C1 segment of cervical spinal cord (tissue), 14 donors: ENCODE measurements at places on chromosomes 3 and 15.

DNA sequence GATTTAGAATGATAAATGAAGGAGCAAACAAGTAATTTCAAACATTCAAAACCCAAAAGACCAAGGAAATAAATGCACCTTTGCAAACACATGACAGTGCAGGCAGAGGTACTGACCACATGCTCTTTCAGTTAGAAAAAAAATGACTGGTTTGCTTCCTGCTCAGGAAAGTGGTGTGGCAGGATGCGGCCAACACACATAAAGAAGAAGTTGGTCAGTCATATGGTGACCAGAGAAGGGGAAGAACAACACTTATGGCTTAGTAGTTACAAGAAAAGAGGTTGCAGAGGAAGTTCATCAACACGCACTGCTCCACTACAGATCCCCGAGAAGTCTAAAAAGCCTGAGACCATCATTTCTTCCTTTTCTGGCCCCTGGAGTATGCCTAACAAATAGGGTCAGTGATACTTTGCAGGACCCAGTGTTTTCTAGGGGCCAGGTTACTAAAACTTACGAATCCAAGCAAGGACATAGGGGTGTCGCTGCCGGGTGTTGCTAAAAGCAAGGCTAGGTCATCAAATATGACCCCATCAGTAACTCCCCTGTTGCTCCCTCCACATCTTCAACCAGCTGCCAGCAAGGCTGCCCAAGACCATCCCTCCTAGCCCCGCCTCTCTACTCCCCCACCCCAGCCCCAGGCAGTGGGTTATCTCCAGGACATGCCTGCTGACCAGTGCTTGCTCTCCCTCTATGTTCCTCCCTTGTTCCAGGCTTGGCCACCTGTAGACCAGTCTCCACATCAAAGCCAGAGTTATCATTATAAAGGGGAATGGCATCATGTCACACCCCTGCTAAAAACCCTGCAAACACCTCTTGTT is 11.2 kb downstream of the ATP8B4 start:
- no peak for DNase-seq

DNA sequence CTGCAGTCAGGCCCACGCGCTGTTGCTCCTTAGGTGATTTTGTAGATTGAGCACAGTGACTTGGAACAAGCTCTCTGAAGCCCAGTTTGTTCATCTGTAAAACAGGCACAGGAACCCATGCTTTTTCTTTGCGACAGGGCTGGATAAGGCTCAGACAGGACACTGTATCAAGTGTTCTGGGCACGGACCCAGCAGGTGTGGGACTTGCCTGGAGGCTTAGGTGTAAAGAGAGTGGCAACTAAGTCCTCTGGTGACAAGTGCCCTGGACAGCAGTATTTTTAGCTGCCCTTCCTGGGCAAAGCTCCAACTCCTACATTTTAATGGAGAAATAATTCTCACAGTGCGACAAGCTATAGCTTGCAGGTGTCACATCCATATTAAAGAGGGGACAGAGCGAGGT is 32.2 kb downstream of the CD276 start:
- no peak for DNase-seq

DNA sequence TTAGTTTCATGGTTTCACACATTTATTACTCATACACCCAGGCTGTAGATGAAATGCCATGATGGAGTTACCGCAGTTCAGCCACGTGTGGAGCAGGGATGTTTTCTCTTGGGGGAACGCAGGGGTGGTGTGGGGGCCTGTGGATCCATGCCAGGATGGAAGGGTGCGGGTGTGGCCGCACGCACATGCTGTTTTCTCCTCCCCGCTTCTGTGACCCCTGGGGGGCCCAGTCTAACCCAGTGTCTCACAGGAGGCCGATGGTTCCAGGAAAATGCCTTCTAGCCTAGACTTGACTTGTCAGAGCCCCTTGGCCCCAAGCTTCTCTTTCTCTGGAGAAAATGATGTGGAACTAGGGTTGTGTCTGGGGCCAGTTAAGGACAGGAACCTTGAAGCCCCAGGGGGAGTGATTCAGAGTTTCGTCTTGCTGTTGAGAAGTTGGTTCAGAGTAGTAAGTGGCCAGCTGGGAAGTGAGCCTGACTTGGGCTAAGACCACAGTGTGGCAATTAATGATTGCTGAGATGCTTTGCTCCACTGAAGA is 240.4 kb upstream of the BHLHE40 start:
- DNase-seq, result no peak

GRCh38 chr15:52789601-52790168 is 451 bp downstream of the ONECUT1 start:
- no peak for DNase-seq

- DNase-seq, result no peak
These were observed 671.9 kb upstream of the CBLB start for GRCh38 chr3:106540743-106541142.

DNA sequence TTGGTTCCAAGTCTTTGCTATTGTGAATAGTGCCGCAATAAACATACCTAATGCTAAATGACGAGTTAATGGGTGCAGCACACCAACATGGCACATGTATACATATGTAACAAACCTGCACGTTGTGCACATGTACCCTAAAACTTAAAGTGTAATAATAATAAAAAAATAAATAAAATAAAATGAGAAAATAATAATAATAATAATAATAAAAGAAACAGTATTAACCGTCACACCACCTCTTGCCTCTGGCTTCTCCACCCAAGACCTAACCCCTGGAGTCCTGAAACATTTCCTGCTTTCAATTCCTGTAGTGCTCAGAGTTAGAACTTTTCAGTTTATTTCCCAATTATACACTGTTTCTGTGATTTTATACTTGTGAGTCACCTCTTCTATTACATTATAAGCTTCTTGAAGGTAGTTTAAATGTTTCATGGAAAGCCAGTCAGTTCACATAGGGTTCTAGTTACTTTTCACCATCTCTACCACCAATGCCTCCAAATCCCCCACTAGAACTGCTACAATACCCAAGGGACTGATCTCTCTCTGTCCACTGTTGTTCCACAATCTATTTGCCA is 18.4 kb upstream of the GHSR start:
- no peak for DNase-seq

GRCh38 chr3:119087799-119088198 is 53.2 kb upstream of the IGSF11 start:
- DNase-seq, result no peak

DNA sequence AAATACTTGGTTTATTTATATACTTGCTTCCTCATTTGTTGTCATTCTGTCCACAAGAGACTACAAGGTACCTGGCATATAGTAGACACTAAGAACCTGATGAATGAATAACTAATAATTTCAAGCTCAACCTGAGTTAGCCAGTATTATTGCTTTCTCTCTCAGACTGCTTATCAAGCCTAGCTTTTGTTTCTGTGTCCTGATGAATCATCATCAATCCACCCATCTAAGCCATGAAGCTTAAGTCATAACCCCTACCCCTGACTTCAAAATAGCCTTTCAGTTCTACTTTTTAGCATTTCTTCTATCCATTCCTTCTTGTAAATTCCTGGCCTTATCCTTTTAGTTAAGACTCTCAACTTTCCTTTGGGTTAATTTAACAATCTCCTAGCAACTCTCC is 420.8 kb downstream of the EPHA6 start:
- no peak for DNase-seq
